ENCODE measurements at places on chromosomes 1 and 21. TPM values are rescaled to one million over a fixed set of nuclear protein-coding genes. Genes with fewer than 3 reads are reported as not detected.

- H3K27ac ChIP-seq: peak overlapping the region; percentile 19
- H3K4me1 ChIP-seq: peaks cover 28% of the 10 kb centered on the region
- peaks cover 44% of the 10 kb centered on the region for H3K27me3 ChIP-seq
- DNase-seq: peak; percentile 63
Observed at GRCh38 chr1:147072482-147073432, 99.5 kb downstream of the PRKAB2 start.

Gene ASPM
- total RNA-seq: 37.1 TPM

GRCh38 chr1:53411541-53412152 lies 47.6 kb upstream of the DMRTB1 start:
- no peaks in the 10 kb centered on the region for H3K27me3 ChIP-seq
- H3K4me3 ChIP-seq: no peak overlapping the region
- DNase-seq: peak; percentile 65
- peak overlapping the region; percentile 97 for H3K27ac ChIP-seq
- peaks cover 64% of the 10 kb centered on the region for H3K4me1 ChIP-seq

Gene EPS8L3
- not detected for total RNA-seq

DNA sequence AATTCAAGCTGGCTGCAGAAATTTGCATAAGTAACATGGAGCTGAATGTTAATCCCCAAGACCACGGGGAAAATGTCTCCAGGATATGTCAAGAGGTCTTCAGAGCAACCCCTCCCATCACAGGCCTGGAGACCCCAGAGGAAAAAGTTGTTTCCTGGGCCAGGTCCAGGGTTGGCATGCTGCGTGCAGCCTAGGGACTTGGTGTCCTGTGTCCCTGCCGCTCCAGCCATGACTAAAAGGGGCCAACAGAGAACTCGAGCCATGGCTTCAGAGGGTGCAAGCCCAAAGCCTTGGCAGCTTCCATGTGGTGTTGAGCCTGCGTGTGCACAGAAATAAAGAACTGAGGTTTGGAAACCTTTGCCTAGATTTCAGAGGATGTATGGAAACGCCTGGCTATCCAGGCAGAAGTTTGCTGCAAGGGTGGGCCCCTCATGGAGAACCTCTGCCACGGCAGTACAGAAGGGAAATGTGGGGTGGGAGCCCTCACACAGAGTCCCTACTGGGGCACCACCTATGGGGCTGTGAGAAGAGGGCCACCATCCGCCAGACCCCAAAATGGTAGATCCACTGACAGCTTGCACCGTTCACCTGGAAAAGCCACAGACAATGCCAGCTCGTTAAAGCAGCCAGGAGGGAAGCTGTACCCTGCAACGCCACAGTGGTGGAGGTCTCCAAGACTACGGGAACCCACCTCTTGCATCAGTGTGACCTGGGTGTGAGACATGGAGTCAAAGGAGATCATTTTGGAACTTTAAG lies 222.9 kb downstream of the COP1 start:
- H3K27ac ChIP-seq: no peak overlapping the region
- H3K36me3 ChIP-seq: peaks cover 66% of the 10 kb centered on the region
- DNase-seq: no peak
- H3K27me3 ChIP-seq: no peaks in the 10 kb centered on the region
- H3K4me1 ChIP-seq: no peaks in the 10 kb centered on the region

- H3K27me3 ChIP-seq: no peaks in the 10 kb centered on the region
- no peaks in the 10 kb centered on the region for H3K4me1 ChIP-seq
- no peak for DNase-seq
- H3K27ac ChIP-seq: no peak overlapping the region
- H3K4me3 ChIP-seq: no peak overlapping the region
Observed at GRCh38 chr21:24899138-24899537, 708.1 kb downstream of the MRPL39 start.

DNA sequence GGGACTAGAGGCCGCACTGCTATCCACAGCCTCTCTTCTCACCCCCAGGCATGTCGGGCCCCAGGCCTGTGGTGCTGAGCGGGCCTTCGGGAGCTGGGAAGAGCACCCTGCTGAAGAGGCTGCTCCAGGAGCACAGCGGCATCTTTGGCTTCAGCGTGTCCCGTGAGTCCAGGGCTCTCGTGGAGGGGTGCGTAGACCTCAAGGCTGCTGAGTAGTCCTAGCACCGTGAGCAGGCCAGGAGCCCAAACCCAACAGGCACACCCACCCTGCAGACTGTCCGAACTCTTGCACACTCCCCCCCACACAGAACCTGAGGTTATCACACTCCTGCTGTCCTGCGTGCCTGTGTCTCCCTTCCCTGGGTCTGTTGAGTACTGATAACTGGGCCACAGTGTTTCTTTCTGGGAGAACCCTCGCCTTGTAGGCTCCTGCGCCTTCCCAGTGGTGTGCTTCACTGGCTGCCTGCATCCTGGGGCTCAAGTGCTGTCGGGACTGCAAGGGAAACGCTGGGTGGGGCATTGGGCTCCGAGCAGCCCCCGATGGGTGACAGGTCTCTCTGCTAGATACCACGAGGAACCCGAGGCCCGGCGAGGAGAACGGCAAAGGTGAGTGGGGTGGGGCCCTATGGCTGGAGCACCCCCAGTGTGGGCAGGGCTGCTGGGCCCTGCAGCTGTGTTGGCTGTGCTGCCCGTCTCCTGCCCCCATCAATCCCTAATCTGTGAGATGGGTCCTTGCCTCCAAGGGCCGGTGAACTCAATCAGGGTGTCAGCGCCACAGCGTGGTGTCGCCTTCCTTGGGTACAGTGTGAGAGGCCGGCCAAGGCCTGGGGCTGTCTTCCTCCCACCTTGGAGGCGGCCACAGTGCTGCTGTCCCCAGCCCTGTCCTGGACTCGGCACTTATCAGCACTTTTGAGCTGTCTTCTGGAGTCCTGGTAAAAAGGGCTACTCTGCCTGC lies 4.0 kb upstream of the GJC2 start:
- H3K4me1 ChIP-seq: peaks cover 30% of the 10 kb centered on the region
- no peaks in the 10 kb centered on the region for H3K27me3 ChIP-seq
- H3K4me3 ChIP-seq: no peak overlapping the region
- H3K27ac ChIP-seq: no peak overlapping the region
- H3K36me3 ChIP-seq: peaks cover 32% of the 10 kb centered on the region

Gene TBX15
- not detected for total RNA-seq

- H3K27ac ChIP-seq: no peak overlapping the region
- no peaks in the 10 kb centered on the region for H3K4me1 ChIP-seq
- H3K27me3 ChIP-seq: no peaks in the 10 kb centered on the region
- DNase-seq: no peak
- H3K4me3 ChIP-seq: no peak overlapping the region
Observed at GRCh38 chr1:4775506-4775905, 121.1 kb downstream of the AJAP1 start.

- H3K36me3 ChIP-seq: peaks cover 16% of the 10 kb centered on the region
- H3K27me3 ChIP-seq: no peaks in the 10 kb centered on the region
- peaks cover 5% of the 10 kb centered on the region for H3K4me1 ChIP-seq
- H3K4me3 ChIP-seq: no peak overlapping the region
- DNase-seq: no peak
Observed at GRCh38 chr1:226973898-226974543, 33.9 kb downstream of the COQ8A start.

Gene MPZ
- total RNA-seq: 3.3 TPM

GRCh38 chr1:81233591-81233990 lies 567.1 kb upstream of the ADGRL2 start:
- H3K27ac ChIP-seq: no peak overlapping the region
- DNase-seq: no peak
- H3K36me3 ChIP-seq: no peaks in the 10 kb centered on the region
- H3K27me3 ChIP-seq: no peaks in the 10 kb centered on the region
- H3K4me3 ChIP-seq: no peak overlapping the region

- no peaks in the 10 kb centered on the region for H3K36me3 ChIP-seq
- no peak overlapping the region for H3K4me3 ChIP-seq
- DNase-seq: no peak
- peaks cover 7% of the 10 kb centered on the region for H3K27me3 ChIP-seq
Observed at GRCh38 chr1:158809862-158810261, 21.3 kb upstream of the MNDA start.

DNA sequence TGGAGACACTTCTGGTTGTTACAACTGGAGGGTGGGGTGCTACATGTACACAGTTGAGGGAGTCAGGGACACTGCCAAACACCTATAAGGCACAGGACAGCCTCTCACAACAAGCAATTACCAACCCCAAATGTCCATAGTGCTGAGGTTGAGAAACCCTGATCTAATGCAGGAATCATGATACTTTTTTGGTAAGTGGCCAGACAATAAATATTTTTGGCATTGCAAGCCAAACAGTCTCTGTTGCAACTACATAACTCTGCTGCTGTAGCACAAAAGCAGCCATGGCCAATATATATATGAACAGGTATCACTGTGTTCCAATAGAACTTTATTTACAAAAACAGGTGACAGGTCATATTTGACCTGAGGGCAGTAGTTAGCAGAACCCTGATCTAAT lies 177.5 kb downstream of the ASTN1 start:
- no peak for DNase-seq
- H3K36me3 ChIP-seq: no peaks in the 10 kb centered on the region
- H3K4me1 ChIP-seq: no peaks in the 10 kb centered on the region
- H3K27ac ChIP-seq: no peak overlapping the region
- no peak overlapping the region for H3K4me3 ChIP-seq
- no peaks in the 10 kb centered on the region for H3K27me3 ChIP-seq

- no peak overlapping the region for H3K4me3 ChIP-seq
- H3K27ac ChIP-seq: no peak overlapping the region
- H3K27me3 ChIP-seq: no peaks in the 10 kb centered on the region
Observed at GRCh38 chr21:28256837-28257236, 735.8 kb downstream of the LTN1 start.

DNA sequence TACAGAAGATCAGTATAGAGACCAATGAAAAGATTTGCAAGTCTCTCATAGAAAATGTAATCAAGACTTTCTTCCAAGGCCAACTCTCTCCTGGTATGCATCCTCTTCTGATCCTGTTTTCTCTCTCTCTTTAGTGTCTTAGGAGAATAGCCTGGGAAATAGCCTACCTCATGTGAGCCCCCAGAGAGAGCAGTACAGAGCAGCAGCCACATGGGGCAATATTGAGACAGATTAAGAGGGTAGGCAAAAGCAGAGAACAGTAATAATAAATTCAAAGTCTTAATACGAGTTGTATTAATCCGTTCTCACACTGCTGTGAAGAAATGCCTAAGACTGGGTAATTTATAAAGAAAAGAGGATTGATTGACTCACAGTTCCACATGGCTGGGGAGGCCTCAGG lies 61.4 kb downstream of the RNASEL start:
- no peaks in the 10 kb centered on the region for H3K4me1 ChIP-seq
- no peak overlapping the region for H3K27ac ChIP-seq
- H3K4me3 ChIP-seq: no peak overlapping the region
- H3K36me3 ChIP-seq: peaks cover 6% of the 10 kb centered on the region
- no peak for DNase-seq

GRCh38 chr21:38417726-38418125 lies 80.6 kb downstream of the ERG start:
- H3K36me3 ChIP-seq: no peaks in the 10 kb centered on the region
- no peaks in the 10 kb centered on the region for H3K4me1 ChIP-seq
- no peak for DNase-seq
- no peak overlapping the region for H3K4me3 ChIP-seq

Gene HSPA6
- total RNA-seq: 0.36 TPM

DNA sequence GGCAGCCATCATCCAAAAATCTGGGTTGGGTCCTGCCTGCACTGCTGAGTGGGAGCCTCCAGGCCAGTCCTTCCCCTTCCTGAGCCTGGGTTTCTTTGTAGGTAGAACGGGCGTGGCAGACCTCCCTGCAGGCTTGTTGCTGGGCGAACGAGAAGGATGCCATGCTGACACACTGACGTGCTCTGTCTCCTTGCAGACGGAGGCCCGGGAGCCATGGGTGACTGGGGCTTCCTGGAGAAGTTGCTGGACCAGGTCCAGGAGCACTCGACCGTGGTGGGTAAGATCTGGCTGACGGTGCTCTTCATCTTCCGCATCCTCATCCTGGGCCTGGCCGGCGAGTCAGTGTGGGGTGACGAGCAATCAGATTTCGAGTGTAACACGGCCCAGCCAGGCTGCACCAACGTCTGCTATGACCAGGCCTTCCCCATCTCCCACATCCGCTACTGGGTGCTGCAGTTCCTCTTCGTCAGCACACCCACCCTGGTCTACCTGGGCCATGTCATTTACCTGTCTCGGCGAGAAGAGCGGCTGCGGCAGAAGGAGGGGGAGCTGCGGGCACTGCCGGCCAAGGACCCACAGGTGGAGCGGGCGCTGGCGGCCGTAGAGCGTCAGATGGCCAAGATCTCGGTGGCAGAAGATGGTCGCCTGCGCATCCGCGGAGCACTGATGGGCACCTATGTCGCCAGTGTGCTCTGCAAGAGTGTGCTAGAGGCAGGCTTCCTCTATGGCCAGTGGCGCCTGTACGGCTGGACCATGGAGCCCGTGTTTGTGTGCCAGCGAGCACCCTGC lies 1.4 kb downstream of the GJA4 start:
- DNase-seq: no peak
- H3K36me3 ChIP-seq: no peaks in the 10 kb centered on the region
- peaks cover 16% of the 10 kb centered on the region for H3K27me3 ChIP-seq
- no peak overlapping the region for H3K27ac ChIP-seq
- H3K4me3 ChIP-seq: no peak overlapping the region
- peaks cover 7% of the 10 kb centered on the region for H3K4me1 ChIP-seq

- H3K36me3 ChIP-seq: peaks cover 6% of the 10 kb centered on the region
- H3K27me3 ChIP-seq: no peaks in the 10 kb centered on the region
- no peaks in the 10 kb centered on the region for H3K4me1 ChIP-seq
- no peak overlapping the region for H3K27ac ChIP-seq
- no peak for DNase-seq
Observed at GRCh38 chr1:174922121-174922520, 77.6 kb upstream of the CACYBP start.

GRCh38 chr1:36728846-36729245 lies 246.1 kb upstream of the CSF3R start:
- H3K4me1 ChIP-seq: no peaks in the 10 kb centered on the region
- no peaks in the 10 kb centered on the region for H3K36me3 ChIP-seq
- H3K4me3 ChIP-seq: no peak overlapping the region
- H3K27me3 ChIP-seq: peaks cover 18% of the 10 kb centered on the region
- no peak for DNase-seq

Gene KAZN
- 1.9 TPM for total RNA-seq

- no peak overlapping the region for H3K27ac ChIP-seq
- no peak overlapping the region for H3K4me3 ChIP-seq
- no peaks in the 10 kb centered on the region for H3K4me1 ChIP-seq
- H3K27me3 ChIP-seq: peaks cover 1% of the 10 kb centered on the region
- H3K36me3 ChIP-seq: no peaks in the 10 kb centered on the region
- DNase-seq: no peak
Observed at GRCh38 chr1:219432191-219432606, 180.7 kb downstream of the ZC3H11B start.

DNA sequence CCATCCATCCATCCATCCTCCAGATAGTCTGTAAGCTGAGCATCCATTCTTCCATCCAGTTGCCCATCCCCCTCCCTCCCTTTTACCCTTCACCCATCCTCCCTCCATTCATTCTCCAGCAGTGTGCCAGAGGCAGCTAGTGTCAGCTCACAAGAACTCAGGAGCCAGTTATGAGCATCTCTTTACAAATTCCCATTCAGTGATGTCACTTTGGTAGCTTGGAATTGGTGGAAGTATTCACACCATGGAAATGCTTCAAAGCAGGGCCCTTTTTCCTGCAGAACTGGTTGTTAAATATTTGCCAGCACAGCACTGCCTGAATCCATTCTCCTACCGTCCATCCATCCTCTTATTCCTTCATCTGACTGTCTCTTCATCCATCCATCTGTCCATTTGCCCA lies 72.5 kb downstream of the ARHGEF10L start:
- DNase-seq: no peak
- H3K27ac ChIP-seq: no peak overlapping the region
- H3K27me3 ChIP-seq: no peaks in the 10 kb centered on the region
- no peak overlapping the region for H3K4me3 ChIP-seq
- no peaks in the 10 kb centered on the region for H3K36me3 ChIP-seq

Data from activated CD8-positive, alpha-beta T cell treated with anti-CD3 and anti-CD28 coated beads for 36 hours (primary cell).